ENCODE measurements at places on chromosomes 11 and 22.

DNA sequence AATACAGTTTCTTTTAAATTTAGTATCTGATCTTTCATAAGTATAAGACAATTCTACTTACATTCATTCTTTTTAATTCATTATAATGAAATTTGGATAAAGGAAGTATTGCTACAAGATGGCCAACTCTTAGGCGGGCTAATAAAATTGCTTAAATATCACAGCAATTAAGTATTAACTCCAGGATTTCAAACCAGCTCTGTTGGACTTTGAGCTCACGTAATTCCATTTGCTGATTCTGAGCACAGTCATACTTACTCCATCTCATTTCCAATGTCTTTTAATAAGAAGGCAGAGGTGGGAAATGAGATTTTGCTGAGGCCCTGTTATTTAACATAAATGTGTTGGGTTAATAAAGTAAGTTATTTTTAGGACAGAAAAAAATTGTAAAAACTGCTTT, 748.1 kb downstream of the KCNA4 start:
- DNase-seq, result no peak

DNA sequence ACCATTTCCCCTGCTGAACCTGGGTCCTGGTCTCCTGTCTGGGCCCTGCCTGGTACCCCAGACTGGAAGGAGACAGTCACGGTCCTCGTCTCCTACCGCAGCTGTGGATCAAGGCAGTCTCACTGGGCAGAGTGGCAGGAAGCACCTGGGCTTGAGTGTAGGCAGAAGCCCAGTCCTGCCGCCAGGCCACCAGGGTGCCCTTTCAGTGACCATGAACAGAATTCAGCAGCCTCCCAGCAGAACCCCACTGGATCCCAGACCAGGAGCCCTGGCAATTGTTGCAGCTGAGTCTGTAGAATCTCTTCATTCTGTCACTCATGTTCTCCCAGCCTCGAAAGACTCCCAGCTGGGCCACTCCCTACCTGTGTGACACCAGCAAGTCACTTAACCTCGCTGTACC, 25.5 kb upstream of the CREB3L1 start:
- DNase-seq, result no peak

- no peak for DNase-seq
Measured at GRCh38 chr11:13009921-13010748, 1.0 kb downstream of the RASSF10 start.

DNA sequence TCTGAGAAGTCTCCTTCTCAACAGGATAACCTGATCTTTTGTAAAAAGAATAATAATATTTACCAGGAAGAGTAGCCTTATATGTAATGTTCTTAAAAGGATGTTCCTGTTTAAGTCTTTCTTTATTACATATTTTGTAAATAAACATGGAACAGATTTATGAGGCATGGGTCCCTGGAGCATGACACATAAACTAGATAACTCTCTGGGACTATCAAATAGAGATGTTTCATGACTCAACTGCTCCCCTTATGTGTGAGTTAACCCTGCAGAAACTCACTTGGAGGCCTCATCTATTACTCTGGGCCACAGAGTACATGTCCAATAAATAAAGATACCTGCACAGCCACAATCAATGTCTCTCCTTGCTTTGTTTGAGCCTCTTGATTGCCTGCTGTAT, 64.6 kb downstream of the GDPD4 start:
- no peak for DNase-seq

- DNase-seq, result no peak
Measured at GRCh38 chr11:110130642-110131238, 37.5 kb downstream of the ZC3H12C start.

DNA sequence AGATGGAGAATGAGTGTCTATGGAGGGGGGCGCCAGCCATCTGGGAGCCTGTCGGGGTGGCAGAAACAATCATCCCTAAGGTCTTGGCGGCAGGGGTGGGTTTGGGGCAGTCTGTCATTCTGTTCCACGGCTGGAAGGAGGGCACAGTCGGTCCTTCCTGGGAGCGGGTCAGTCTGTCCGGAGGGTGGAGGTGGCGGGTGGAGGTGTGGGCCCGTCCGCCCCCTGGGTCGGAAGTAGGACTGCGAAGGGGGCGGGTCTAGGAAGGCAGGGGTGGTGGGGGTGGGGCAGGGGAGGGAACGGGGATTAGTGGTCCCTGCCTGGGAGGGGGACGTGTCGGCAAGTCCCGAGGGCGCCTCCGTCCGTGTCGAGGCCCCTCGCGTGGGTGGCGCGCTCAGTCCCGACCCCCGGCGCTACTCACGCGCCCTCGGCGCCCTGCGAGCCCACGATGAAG, 461 bp downstream of the TBC1D10A start:
- no peak for DNase-seq

- DNase-seq, result no peak
Measured at GRCh38 chr11:112382561-112382960, 121.9 kb upstream of the PLET1 start.

- DNase-seq, result peak; percentile 12
Measured at GRCh38 chr22:29654420-29654819, 51.0 kb downstream of the NF2 start.

DNA sequence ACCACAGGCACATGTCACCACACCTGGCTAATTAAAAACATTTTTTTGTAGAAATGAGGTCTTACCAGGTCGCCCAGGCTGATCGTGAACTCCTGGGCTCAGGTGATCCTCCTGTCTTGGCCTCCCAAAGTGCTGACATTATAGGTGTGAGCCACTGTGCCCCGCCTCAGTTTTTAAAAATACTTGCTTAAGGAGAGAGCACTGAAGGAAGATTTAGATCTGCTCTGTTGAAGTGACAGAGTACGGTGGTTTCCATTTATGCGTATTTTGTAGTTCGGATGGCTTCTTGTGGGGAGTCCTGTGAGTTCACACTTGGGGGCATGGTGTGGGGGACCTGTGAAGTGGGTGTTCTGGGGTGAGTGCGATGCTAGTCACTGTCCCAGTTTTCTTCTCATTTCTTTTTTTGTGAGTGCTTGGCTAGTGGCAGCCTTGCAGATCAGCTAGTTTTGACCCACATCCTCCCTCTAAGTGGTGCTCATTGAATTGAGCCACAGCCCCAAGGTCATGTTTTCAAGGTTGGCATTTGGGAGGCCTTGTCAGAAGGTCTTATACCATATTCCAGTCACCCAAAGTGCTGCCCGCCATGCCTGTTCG, 31.5 kb downstream of the PTPRJ start:
- no peak for DNase-seq

DNA sequence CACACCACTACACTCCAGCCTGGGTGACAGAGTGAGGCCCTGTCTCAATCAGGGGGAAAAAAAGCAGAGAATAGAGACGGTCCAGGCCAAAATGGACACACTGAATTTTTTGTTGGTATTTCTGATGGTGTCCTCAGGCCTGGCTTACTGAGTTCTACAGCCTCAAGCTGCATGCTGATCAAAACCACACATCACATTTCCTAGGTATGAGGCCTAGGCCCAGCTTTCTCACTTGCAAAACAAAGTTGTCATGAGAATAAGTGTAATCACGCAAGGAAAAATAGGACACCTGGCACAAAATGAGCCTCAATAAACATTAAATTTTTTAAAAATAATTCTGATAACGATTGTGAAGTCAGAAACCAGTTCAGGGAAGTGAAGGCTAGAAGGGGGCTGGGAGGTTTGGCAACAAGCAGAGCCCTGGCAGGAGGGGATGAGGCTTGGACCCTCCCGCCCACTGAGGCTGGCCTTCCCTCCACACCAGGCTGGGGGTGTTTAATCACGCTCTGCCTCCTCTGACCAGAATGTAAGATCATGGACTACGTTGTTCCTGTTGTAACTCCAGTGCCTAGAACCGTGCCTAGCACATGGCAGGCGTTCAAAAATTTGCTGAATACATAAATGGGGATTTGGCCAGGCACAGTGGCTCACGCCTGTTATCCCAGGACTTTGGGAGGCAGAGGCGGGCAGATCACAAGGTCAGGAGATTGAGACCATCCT, 18.1 kb downstream of the PACSIN2 start:
- no peak for DNase-seq

GRCh38 chr11:44607319-44607962, 42.0 kb downstream of the CD82 start:
- DNase-seq, result no peak

DNA sequence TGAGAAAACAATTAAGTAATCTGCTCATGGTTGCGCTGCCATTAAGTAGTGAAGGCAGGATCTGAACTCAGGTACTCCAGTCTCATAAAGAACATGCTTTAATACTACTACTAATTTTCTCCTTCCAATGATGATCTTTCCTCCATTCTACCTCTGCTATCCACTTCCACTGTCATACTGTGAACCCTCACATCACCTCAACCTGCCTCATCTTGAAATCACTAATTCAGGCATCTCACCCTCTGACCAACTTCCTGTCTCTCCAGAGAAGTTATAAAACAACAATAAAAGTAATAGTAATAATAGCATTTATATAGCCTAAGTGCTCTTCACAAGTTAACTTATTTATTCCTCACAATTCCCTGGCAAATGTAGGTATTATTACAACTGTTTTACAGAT, 57.1 kb upstream of the PSMA1 start:
- no peak for DNase-seq

GRCh38 chr11:22275600-22275999, 62.6 kb upstream of the SLC17A6 start:
- DNase-seq, result no peak

DNA sequence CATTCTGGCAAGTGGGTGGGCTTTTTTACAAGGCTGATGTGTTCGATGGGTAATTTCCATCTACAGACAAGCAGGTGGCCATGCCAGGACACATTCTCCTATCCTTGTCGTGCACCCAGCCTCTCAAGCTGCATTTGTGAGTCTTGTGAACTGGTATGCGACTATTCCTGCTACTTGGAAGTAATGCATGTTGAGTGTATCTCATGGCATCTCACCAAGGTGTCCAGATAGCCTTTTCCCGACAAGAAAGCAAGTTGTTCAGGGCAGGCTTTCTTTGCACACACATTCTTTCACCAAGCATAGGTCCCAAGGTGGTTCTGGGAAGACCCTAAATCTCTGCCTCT, 18.8 kb upstream of the SYT13 start:
- no peak for DNase-seq

Data from spinal cord (tissue), 10 donors.